ENCODE measurements at places on chromosomes 13 and 19.
A peak's percentile ranks its signal among the peaks of the same experiment; 100 is the strongest.

GRCh38 chr19:49932731-49933131 lies 3.4 kb upstream of the NUP62 start:
- no peak for DNase-seq

DNA sequence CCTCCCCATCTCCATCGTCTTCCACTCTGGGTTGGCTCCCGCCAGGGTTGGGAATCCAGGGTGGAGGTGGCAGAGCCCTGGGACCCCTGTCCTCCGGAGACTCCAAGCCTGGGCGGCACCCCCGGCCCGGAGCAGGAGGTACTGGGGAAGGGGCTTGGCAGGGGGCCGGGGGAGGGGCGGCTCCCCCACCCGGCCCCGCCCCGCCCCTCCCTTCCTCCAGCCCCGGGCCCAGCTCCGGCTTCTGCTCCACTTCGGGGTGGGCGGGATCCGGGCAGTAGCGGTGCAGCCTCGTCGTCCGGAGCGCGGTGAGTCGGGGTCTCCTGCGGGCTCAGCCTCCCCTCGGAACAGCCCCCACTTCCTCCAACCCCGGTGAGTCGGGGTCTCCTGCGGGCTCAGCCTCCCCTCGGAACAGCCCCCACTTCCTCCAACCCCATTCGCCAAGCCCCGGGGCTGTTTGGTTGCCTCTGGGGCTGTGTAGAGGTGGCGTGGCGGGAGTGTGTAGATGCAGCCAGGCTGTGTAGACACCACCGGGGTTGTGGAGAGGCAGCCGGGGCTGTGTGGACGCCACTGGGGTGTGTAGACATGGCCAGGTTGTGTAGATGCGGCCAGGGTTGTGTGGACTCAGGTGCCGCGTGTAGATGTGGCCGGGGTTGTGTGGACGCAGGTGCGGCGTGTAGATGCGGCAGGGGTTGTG lies at the start of gene TMPRSS9:
Gene TMPRSS9 (plus strand): TSS at position 274 of the 694 bp plus-strand sequence. CDS start 29,521 bp downstream, outside the sequence.
- no peak for DNase-seq

DNA sequence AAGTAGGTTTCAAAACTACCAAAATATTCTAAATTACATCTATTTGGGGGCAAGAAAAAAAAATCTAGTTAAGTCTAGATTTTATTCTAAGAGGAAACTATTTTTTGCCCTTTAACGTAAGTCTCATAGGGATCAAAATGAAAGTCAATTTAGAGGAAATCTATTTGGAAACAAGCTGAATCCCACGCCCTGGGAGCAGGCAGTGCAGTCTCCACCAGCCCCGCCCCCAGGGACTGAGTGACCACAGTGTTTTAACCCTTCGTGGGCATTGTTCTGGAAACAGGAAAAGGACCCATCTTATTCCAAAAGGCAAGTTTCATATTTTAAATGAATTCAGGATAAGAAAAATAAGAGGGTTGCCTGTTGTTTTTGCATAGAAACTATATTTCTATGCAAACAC lies 209.7 kb downstream of the SPRY2 start:
- DNase-seq: no peak

DNA sequence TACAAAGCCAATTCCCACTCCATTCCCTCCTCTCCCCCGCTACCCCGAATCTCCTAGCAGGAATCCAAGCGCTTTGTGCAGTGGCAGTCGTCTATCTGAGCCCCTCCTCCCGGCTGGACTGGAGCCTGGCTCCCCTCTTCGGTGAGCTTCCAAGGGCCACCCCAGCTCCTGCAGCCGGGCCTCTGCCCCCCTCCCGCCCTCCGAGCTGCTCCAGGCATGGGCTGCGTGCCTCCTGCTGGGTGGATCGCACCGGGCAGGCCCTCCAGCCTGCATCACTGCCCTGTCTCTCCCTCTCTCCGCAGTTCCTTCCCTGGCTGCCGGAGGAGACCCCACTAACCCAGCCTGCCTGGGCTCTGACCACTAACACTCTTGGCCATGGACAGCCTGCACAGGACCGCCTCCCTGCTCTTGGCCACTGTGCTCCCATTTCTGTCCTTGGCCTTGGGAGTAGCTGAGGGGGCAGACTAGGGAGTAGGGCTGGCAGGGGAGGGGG lies 12.9 kb upstream of the LENG8 start:
- no peak for DNase-seq

DNA sequence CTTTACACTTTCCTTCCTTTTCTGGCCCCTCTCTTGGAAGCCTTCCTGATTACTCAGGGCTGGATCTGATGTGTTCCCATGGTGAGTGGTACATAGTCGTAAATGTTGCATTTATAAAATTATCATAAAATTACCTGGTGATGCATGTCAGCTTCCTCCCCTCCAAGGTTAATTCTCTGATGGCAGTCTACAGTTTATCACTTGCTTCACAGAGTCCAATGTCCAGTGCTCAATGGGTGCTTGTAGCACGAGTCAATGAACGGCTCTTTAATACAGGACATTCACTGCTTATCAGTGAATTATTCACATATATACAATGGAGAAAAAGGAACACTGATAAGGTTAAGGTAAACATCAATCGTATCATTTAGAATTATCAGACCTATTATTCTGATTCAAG lies 27.0 kb upstream of the OXGR1 start:
- no peak for DNase-seq

DNA sequence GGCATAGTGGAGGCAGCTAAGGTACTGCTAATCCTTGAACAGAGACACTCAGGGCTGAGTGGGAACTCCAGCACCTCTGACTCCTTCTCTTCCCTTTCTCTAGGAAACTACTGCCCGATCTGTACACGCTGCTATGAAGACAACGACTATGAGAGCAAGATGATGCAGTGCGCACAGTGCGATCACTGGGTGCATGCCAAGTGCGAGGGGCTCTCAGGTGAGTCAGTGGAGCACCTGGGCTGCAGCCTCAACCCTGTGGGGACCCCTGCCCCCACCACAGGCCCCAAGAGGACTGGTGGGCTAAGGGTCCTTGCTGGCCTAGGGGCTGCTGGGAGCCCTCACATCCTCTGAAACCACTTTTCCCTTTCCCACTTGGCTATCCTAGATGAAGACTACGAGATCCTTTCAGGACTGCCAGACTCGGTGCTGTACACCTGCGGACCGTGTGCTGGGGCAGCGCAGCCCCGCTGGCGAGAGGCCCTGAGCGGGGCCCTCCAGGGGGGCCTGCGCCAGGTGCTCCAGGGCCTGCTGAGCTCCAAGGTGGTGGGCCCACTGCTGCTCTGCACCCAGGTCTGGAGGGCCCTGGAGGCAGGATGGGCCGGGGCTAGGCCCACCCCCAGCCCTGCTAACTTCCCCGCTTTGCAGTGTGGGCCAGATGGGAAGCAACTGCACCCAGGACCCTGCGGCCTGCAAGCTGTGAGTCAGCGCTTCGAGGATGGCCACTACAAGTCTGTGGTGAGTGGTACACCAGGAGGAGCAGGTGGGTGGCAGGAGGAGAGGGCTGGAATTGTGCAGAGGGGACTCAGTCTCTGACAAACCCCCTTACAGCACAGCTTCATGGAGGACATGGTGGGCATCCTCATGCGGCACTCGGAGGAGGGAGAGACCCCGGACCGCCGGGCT lies 9.5 kb downstream of the KMT2B start:
- no peak for DNase-seq

DNA sequence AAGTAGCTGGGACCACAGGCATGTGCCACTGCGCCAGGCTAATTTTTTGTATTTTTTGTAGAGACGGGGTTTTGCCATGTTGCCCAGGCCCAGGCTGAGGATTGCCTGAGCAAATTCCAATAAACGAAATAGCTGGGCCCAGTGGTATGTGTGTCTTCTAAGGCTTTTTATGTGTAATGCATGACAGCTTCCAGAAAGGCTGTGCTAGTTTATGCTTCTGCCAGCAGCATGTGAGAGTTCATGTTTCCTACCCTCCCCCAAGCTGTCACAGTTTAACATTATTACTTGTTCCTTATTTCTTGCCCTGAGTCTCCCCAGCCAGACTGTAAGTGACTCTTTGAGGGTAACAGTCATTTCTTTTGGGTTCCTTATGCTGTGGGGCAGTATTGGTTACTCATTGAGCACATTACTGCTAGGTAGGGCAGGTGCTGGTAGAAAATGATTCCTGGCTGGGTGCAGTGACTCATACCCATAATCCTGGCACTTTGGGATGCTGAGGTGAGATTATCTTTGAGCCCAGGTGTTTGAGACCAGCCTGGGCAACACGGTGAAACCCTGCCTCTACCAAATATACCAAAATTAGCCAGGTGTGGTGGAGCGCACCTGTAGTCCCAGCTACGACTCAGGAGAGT lies 13.6 kb downstream of the GPATCH1 start:
- no peak for DNase-seq

GRCh38 chr19:37551129-37551993 lies 43.2 kb downstream of the ZNF571 start:
- peak; percentile 27 for DNase-seq
